ENCODE measurements at places on chromosomes 6 and 20. TPM values are rescaled to one million over a fixed set of nuclear protein-coding genes. Genes with fewer than 3 reads are reported as not detected.

DNA sequence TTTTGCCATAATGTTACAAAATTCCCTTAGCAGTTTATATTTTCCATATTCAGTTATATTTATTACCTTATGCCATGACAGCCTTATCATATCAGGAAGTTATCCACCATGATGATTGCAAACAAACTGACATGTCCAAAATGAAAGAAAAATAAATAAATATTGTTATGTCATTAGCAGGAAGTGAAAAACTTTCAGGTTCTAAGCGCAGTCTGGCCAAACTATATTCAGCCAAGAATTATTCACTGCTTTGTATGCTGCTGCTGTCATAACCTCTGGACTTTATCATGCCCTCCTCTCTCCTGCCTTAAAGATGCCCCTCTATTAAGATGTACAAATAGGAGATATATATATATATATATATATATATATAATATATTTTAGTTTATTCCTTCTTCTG lies 27.7 kb upstream of the DEFB112 start:
- DNase-seq, result no peak

Gene TREM1
- not detected for total RNA-seq

DNA sequence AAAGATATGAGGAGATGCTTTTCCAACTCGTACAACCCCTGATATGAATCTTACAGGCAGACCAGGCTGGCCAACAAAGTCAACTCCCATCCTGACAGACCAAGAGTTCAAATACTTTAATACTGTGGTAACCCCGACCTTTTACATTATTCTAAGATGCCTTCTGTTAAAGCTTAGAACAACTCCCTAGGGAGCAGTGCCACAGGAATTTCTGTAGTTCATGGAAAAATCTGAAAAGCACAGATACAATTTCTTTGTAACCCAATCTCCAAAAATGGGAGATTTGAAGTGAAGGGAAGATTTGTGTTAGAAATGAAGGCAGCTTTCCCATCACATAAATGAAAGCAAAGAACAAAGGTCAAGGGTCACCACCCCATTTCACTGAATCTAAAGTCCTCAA lies 151.3 kb upstream of the BEND6 start:
- peak; percentile 50 for DNase-seq

DNA sequence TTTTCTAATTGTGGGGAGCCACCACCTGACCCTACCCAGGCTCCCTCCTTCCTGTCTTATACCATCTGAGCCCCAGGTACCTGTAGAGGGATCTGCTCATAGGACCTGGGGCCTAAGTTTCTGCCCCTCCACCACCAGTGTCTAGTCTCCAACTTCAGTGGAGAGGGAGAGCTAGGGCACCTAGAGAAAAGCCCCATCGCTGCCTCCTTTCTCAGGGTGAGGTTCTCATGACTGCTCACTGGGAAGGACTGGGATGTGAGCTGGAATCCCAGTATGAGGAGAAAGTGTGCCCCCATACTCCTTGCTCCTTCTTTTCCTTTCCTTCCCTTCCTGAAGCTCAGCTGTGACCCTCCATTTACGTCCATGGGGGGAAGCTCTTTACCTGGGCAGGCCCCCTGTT lies 231.6 kb downstream of the LRFN2 start:
- DNase-seq, result no peak

Gene MOG
- total RNA-seq, result not detected

Gene MMS22L
- total RNA-seq, result 21.7 TPM

Gene KCNK16
- not detected for total RNA-seq

Gene NNAT
- total RNA-seq, result not detected

Gene KCNQ2
- total RNA-seq, result 6.6 TPM

Gene GHRH
- total RNA-seq, result not detected

GRCh38 chr20:33668466-33669155 lies 1.9 kb downstream of the ACTL10 start:
- DNase-seq, result no peak

DNA sequence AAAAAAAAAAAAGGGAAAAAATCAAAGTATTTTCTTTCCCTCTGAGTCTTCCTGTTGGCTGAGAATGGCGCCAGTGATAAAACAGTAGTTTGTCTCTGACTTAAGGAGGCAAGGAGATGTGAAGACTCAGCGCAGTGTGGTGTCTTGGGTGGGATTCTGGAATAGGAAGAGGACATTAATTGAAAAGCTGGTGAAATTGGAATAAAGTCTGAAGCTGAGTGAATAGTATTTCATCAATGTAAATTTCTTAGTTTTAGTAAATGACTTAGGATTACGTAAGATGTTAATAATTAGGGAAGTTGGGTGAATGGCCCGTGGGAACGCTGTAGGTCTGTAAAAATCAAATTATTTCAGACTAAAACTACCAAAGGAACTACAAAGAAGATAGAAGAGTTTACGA lies 122.8 kb upstream of the ZNF217 start:
- DNase-seq, result no peak

- no peak for DNase-seq
These were observed 852 bp downstream of the GMNN start for GRCh38 chr6:24775520-24776058.

Gene RAB44
- not detected for total RNA-seq

Gene NHSL1
- total RNA-seq, result 3.1 TPM

Gene ARMC2
- total RNA-seq, result 0.33 TPM

- no peak for DNase-seq
These were observed 9.3 kb upstream of the BACH2 start for GRCh38 chr6:90305800-90306448.

- DNase-seq, result no peak
These were observed 149.3 kb downstream of the GJA1 start for GRCh38 chr6:121584586-121585369.

DNA sequence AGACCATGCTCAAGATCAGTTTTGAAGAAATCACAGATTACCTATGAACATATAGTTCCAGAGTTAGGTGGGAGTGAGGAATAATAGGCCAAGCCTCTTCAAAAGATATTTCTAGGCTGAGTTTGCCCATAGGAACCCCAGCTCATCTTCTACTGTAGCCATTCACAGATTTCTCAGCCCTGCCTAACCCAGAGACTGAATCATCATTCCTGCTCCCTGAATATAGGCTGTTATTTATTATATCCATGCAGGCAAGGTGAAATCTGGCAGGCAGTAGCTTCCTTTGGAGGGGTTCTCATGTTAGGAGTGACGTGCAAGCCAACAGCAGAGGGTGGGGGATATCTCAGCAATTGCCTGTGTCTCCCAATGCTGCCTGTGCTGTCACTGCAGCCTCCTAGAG lies 25.6 kb upstream of the ADGRF4 start:
- DNase-seq, result no peak

- peak; percentile 81 for DNase-seq
These were observed 377.7 kb downstream of the BTBD9 start for GRCh38 chr6:38262026-38262425.

- DNase-seq, result no peak
These were observed 23.1 kb downstream of the PAQR8 start for GRCh38 chr6:52385074-52385473.

DNA sequence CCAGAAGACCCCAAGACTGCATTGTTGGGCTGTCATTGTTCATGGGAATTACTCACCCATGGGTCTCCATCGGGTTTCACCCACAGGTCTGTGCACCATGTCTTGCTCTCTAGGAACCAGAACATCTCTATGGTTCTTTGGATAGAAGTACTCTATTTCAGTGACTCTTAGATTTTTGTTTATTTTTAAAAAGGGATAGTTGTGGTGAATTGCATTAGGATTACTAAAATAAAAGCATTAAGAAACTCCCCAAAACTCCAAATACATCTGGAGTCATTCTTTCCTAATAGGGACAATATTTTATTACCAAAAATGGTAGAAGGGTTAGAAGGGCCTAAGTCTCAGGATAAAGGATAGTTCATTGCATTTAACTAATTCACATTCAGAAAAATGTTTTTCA lies 166.9 kb upstream of the TNFAIP3 start:
- no peak for DNase-seq

Gene METTL24
- not detected for total RNA-seq

Gene ADGRF1
- 0.17 TPM for total RNA-seq

DNA sequence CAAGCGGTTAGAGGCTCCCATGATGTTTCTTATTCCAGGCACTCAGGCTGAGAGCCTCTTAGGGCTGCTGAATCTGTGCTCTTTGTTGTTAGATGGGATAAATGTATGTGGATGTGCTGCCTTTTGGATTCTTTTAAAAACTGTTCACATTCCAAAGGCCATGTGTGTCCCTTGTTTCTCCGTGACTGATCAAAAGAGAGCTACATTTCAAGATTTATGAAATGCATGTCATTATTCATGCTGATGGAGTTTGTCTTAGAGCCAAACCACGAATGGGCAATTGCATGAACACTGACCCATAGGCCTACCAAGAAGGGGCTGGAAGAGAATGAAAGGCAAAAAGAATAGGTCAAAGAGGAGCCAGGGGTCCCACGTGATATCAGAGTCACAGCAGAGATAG lies 104.9 kb upstream of the TSHZ2 start:
- no peak for DNase-seq

DNA sequence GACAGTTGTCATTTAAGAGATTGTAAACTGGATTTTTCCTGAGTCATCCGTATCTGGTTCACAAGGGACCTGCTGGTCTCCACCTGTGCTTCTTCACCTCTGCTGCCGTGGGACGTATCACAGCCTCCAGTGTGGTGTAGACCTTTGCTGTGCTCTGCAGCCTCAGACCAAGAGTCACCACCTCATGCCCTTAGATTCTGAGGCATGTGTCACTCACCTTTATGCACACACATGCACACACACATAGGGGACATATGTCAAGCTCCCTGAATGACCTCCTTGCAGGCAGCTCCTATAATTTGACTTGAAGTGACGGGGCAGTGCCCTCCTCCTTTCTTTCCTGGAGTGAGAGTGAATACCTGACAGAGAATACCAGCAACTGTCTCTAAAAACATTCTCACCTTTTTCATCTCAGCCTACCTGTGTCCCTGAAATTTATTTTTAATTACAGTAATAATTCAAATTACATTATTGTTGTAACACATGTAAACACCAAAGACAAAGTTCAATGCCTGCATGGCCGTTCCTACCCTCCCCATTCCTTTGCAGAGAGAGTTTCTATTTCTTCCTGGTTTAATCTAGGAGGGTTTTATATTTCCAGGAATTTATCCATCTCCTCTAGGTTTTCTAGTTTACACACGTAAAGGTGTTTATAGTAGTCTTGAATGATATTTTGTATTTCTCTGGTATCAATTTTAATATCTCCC lies 3.5 kb downstream of the SLC17A4 start:
- no peak for DNase-seq

Gene MCHR2
- total RNA-seq, result not detected

GRCh38 chr20:18738055-18738454 lies 75.5 kb upstream of the SCP2D1 start:
- DNase-seq, result peak; percentile 70

Gene TOP1
- 14.3 TPM for total RNA-seq

GRCh38 chr6:20024978-20025377 lies 187.3 kb downstream of the MBOAT1 start:
- DNase-seq, result no peak

DNA sequence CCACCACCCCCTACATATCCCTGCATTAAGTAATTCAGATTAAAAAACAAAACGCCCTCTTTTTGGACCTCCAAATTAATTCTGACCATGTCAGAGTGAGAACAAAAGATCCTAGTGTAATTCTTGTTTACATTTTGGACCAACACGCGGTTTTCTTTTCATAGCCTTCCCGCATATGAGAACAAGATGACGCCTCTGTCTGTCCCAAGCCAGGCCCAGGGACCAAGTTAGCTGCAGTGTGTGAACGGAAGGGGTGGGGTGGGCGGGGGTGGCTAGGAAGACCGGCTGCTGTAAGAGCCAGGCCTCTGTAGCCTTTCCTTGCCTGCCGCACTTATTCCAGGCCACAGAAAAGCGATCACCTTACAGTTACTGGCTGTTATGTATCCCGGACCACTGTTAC lies 68.0 kb downstream of the PLCG1 start:
- DNase-seq, result no peak

DNA sequence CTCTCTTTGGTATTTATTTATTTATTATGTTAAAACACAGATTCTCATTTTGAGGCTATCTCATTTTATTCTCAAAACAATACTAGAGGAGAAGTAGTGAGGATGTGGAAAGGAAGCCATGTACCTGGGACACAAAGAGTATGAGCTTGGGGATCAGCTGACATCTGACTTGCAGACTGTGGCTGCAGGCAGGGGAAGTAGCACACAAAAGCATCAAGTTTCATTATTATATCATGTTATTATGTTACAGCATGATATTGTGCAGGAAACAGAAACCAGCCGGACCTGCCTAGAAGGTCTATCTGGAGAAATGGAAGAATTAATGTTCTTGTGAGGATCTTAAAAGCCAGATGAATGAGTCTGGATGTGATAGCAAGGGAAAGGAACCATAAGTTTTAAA lies 248.2 kb downstream of the KHDC1L start:
- no peak for DNase-seq

Gene PAQR8
- 4.5 TPM for total RNA-seq

GRCh38 chr6:156194981-156195380 lies 582.2 kb upstream of the ARID1B start:
- no peak for DNase-seq

GRCh38 chr20:35263532-35264341 lies 14.2 kb downstream of the MMP24OS start:
- no peak for DNase-seq

Gene GGTLC1
- not detected for total RNA-seq
